ENCODE measurements at places on chromosomes 1 and 21.

DNA sequence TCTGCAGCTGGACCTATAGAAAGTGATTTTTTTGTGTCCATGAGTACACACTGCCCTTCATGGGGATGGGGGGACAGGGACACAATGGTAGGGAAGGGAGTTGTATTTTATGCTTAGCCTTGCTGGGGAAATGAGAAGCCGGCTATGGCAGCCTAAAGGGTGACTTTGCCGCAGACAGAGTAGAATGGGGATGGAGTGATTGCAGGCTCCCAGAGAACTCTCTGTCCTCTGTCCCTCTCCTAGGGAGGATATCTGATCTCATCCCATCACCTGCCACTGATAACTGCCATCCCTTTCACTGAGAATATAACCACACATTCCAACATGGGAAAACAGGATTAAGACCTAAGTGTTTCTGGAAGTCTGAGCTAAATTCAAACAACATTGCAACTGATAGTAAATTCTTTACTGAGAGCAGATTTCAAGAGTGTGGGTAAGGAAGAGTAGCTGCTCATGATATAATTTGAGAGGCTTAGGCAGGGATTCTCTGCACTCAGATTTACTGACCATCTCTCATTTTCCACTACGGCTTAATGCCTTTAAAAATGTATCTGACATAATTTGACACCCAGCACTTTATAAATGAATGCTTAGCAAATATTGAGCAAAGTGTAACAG lies 13.9 kb downstream of the SH2D1B start:
- no peak for DNase-seq

DNA sequence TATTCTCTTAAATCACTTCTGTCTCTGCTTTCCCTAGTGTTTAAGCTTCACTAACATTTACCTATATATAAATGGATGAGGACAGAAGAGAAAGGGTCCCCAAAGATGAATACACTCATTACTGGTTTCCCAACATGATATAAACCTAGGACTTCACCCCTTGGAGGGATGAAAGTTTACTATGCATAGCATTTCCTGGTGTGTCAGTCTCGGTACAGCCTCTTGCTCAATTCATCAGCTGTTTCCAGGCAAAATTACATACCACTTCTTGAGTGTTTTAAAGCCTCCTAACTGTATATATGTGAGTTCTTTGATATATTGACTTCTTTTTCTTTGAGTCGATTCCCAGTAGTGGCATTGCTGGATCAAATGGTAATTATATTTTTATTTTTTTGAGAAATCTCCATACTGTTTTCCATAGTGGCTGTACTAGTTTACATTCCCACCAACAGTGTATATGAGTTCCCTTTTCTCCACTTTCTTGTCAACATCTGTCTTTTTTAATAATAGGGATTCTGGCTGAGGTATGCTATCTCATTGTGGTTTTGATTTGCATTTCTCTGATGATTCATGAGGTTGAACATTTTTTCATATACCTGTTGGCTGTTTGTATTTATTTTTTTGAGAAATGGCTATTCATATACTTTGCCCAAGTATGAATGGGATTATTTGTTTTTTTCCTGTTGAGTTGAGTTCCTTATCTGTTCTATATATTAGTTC lies 259.3 kb upstream of the CACYBP start:
- no peak for DNase-seq

- DNase-seq, result no peak
Measured at GRCh38 chr1:45793942-45794604, 9.3 kb upstream of the MAST2 start.

GRCh38 chr1:3714814-3715213 lies 37.4 kb upstream of the CCDC27 start:
- DNase-seq, result no peak

- DNase-seq, result no peak
Measured at GRCh38 chr1:220579317-220579716, 51.4 kb downstream of the MARK1 start.

- peak; percentile 76 for DNase-seq
Measured at GRCh38 chr1:3453203-3453761, 1.2 kb upstream of the ARHGEF16 start.

GRCh38 chr1:101260556-101261350 lies 23.9 kb downstream of the S1PR1 start:
- no peak for DNase-seq

DNA sequence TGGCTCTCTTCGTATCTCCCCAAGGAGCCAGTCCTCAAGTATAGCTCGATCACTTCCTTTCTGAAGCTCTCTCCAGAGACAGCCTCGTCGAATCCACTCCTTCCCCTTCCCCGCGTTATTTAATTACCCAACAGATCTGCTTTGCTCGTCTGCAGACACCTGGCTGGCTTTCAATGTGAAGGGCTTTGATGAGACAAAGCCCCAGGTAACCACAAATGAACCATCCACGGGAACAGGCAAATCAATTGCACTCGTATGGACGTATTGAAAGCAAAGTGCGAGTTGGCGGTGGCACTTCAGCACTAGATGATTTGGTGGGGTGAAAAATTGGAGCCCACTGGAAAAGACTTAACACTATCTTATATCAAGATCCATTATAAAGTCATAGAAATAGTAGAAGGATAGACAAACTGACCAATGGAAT lies 364 bp upstream of the BCAR3 start:
- no peak for DNase-seq

GRCh38 chr1:47536646-47537118 lies 98.8 kb downstream of the FOXD2 start:
- DNase-seq, result no peak

DNA sequence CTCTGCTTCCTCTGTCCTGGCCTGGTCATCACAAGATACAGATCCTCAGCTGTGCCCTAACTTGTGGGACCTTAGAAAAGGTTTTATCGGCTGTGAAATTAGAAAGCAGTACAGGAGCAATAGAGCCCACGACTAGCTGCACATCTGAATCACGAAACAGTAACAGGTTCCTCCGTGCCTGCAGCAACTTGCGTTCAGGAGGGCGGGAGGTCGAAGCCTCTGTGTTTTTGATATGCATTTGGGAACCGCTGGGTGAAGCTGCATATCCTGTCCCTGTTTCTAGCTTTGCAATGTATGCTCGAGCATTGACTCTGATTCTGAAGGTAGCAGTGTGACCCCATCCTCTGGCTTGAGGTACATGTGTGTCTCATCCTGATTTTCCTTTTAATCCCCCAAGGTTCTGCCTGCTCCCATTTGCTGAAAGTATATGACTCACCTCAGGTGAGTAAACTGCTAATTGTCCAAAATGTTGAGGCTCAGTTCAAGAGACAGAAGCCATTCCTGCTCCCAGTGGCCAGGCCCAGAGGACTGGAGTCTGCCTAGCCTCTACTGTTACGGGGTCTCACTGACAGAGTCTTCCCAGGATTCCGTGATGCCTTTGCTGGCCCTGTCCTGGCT lies 44.3 kb downstream of the SCCPDH start:
- DNase-seq, result no peak

DNA sequence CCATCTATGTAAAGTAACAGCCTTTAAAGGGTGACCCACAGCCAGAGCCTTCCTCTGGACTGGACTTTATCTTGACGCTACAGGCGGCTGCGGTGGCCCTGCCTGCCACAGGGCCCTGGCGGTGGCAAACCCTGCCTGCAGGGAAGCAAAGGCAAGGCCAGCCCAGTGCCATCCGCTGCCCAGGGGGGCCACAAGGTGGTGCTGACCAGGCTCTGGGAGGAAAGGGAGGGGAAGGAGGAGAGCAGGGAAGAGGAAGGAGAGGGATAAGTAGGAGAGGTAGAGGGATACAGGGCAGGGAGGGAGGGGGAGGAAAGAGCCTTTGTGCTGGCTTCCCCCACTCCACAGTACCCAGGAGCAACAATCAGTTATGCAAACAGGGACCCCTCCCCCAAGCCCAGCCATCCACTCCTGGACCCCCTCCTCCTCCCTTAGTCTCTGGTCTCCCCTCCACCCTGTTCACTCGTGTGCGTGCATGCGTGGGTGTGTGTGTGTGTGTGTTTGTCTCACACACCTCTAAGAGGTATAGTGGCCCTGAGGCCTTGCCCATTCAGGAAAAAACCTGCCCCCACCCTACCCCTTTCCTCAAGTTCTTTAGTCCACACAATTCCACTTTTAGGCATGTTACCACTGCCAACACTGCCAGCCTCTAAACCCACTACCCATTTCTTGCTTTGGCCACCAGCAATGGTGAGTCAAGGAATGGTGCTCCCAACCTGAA lies 30.3 kb downstream of the SSBP3 start:
- no peak for DNase-seq
